GM12892 (cell line): ENCODE measurements at places on chromosomes 6 and 20.

- no peak for DNase-seq
Measured at GRCh38 chr20:53768329-53768728, 174.7 kb upstream of the ZNF217 start.

DNA sequence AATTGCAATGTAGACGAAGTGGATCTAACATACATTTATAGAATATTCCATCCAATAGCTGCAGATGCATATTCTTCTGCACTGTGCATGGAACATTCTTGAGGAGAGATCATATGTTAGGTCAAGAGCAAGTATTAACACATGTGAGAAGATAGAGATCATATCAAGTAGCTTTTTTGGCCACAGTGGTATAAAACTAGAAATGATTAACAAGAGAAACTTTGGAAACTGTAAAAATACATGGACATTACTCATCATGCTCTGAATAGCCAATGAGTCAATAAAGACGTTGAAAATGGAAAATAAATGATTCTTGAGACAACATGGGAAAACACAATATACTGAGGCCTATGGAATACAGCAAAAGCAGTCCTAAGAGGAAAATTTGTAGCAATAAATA is 94.2 kb downstream of the STXBP5 start:
- DNase-seq: no peak

DNA sequence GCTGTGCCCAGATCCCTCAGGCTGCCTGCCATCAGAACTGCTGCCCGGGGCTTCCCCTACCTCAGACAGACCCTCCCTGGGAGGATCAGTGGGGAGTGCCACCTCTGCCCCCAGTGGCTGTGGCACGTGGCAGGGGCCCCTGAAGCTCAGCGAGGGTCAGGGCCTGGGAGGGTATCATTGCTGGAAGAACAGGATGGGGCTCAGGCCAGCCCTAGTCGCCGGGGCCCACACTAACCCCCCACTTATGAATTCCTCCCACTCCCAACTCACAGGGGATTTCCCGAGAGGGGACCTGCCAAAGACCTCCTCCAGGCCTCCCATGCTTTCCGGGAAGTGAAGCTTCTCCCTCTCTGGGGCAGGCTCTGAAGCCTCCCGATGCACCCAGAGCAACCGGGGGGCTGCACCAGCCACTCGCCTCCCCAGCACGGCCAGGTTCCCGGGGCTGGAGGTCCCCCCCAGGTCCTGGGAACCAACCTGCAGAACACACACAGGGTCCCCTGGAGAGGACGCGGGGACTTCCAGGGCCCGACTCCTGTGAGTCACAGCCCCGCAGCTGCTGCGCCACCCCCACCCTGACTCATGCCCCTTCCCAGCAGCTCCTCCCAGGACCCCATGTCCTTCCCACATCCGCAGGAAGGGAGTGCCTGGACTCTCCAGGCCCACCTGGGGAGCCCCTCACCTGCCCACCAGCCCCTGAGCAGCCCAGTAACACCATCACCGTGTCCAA is 2.5 kb downstream of the TNFRSF6B start:
- DNase-seq: peak; percentile 68

GRCh38 chr6:110329714-110330436 is 28.3 kb downstream of the METTL24 start:
- no peak for DNase-seq

- DNase-seq: no peak
Measured at GRCh38 chr6:150745896-150746295, 119.6 kb upstream of the MTHFD1L start.

DNA sequence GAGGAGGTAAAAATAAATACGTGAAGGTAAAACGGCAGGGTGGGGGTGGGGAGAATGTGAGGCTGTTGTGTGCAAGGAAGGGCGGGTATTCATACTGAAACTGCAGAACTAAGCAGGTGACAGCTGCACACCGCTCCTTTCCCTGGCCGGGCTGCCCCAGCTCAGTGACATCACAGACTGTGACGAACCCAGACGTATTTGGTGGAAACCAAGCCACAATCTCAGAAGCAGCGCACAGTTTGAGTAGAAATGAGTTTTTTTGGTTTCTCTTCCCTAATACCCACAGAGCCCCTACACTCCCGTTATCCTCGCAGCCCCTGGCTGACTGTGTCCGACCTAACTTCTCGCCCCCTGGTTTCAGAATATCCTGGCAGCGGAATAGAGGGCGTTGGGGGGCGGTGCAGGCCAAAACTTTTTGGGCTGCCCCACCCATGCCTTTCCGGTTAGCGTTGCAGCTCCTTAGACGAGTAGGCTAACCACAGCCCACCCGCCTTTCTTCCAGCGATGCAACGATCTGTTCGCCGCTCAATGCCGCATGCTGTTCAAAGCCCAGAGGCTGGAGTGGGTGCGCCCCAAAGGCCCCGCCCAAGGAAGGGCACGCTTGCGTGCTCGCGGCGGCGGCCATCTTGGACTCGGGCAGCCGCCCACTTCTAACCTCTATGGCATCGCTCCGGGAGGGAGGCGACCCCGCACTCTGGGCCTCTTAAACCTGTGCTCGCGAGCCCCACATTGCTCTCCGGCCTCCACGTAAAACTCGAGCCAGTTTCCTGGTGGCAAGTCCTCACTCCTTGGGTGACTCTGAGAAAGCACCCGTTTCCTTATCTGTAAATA is 9.1 kb downstream of the BAK1 start:
- DNase-seq: peak; percentile 93

- DNase-seq: no peak
Measured at GRCh38 chr20:12068121-12068520, 150.4 kb downstream of the BTBD3 start.

DNA sequence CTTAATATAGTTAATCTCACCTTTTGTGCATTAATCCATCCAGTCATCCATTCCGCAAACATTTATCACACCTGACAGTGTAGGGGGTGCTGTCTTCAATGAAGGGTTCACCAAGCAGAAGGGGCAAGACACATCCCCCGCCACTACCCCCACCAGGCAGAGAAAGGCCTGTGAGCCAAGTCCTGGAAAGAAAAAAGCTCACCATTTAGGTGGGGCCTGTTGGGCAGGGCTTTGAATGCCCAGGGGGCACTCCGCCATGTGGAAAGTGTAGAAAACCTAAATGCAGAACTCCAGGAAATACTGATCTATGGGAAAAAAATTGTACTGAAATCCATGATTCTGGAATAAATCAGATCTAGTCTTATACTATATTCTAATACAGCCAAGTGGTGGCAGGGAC is 4.8 kb upstream of the STX16 start:
- no peak for DNase-seq

DNA sequence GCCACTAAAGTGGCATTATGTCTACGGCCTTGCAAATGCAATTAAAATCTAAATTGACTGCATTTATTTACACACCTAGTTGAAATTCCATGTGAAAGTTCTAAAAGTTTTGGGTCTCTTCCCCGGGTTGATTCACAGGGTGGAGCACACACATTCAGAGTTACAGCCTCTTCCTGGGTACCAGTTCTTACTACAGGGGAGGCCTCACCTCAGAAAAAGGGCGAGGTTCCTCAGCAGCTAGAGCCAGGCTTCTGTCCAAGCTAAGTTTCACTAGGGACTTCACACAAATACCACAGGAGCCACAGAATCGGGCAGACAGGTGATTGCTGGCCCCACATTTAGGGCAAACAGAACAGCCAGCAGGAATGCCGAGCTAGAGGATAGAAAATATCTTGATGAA is 52.7 kb downstream of the DZANK1 start:
- DNase-seq: no peak

GRCh38 chr6:6891949-6892461 is 215.8 kb upstream of the RREB1 start:
- DNase-seq: no peak

DNA sequence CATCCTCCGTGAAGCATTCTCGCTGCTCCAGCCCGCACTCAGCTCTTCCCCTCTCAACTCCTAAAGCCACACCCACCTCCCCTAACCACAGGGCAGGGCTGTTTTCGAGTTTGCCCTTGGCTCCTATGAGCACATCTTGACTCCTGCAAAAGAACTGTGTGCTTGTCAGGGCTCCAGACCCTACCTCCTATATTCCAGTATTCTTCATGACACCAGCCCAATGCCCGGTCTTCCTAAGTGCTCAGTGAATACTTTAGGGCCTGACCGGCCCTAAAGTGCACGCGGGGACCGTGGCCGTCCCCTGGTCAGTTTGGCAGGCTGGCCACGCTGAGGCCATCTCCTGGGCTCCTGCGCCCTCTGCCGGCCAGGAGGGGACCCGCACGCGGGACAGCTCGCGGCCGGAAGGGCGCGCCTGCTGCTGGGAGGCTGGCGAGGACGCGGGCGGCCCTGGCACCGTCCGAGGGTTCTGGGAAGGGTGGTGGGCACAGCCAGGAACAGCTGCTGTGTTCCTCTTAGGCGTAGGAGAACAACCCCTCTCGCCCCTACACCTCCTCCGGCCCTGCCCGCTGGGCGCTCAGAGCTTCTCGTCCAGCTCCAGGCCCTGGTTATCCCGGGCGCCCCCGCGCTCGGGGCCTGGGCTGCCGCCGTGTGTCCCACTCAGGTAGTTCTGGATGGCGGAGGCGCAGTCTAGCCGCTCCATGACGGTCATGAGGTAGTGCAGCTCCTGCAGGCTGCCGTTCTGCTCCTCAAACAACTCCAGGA is 11.0 kb downstream of the UNC5CL start:
- peak; percentile 86 for DNase-seq

GRCh38 chr6:113528111-113528510 is 329.0 kb upstream of the MARCKS start:
- no peak for DNase-seq

DNA sequence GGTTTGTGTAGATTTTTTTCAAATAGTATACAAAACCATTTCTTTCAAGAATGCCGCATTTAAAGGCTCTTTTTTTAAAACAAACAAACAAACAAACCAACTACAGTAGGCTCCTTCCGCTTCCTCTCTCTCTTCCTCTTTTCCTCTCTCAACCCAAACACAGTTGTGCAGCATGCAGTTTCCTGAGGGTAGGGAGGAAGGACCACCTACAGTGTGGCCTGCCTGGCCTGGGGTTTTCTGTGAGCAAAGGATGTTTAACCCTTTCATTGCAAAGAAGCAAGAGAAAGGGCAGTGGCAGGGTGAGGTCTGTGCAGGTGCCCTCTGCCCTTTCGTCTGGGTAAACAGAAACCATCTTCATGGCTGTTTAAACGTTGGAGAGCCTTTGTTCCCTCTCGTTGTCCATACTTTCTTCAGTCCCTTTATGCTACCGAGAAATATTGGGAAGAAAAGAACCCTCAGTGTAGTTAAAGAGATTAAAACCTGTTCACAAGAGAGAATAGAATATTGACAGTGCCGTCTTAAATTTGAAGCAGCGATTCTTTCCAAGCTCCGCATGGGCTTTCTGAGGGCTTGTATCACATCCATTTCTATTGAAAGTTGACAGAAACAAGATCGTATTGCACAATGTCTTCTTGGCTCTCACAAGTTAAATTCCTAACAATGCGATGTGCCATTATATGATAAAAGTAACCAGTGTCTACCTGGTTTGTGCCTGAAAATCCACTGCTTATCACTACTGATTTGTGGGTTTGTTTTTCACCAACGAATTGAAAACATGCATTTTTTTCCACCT is 215.5 kb upstream of the SNX9 start:
- no peak for DNase-seq

- no peak for DNase-seq
Measured at GRCh38 chr6:141452354-141452686, 680.4 kb upstream of the GJE1 start.

DNA sequence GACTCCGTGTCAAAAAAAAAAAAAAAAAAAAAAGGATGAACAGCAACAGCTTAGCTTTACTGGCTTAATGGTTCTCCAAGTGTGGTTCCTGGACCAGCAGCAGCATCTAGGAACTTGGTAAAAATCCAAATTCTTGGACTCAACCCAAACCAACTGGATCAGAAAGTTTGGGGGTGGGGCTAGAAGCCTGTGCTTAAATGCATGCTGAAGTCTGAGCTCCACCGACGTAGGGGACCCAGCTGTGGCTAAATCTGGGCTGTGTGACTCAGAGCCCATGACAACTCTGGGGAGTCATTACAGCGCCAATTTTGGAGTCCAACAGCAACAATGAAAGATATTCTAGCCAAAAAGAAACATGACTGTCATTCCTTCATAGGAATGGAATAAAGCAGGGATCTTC is 13.6 kb upstream of the CHD6 start:
- no peak for DNase-seq

- no peak for DNase-seq
Measured at GRCh38 chr6:11830105-11830504, 51.5 kb upstream of the ADTRP start.

- peak; percentile 10 for DNase-seq
Measured at GRCh38 chr20:14538433-14538832, 201.0 kb upstream of the FLRT3 start.

- DNase-seq: no peak
Measured at GRCh38 chr6:130598021-130598989, 228.9 kb upstream of the SMLR1 start.

GRCh38 chr20:58239216-58239615 is 10.8 kb upstream of the ANKRD60 start:
- DNase-seq: no peak

GRCh38 chr20:3340443-3340842 is 67.0 kb downstream of the DNAAF9 start:
- DNase-seq: no peak

DNA sequence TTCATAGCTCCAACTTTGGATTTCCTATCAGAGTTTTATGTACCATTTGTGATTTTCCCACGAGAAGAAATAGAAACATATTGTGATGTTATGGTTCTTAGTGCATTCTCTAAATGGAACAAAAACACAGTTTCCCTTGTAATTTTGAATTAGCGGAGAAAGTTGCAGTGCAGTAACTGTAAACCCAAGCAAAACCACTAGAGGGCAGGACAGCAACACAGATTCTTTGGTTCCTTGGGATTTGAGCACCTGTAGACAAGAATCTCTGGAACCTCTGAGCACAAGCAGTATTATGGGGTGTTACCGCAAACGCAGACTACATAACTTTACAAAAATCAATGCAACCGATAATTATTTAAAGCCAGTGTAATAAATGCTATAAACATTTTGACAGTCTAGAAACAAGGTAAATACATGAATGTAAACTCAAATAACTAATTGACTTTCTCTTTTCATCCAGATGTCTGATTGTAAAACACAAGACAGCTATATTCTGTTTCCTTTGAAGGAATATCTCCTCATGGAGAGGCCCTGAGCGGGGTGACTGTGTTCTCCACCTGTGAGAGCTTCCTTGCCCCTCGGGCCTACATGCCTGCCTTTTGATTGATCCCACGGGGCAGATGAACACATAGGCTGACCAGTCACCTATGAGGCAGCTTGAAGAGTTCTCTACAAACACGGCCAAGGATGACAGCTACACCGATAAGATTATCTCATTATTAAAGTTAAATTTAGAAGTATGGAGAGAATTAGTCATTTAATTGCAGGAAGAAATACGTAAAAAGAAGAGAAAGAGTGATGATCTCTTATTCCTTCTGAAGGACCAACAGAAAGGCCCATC is 67.5 kb upstream of the COL21A1 start:
- DNase-seq: no peak

DNA sequence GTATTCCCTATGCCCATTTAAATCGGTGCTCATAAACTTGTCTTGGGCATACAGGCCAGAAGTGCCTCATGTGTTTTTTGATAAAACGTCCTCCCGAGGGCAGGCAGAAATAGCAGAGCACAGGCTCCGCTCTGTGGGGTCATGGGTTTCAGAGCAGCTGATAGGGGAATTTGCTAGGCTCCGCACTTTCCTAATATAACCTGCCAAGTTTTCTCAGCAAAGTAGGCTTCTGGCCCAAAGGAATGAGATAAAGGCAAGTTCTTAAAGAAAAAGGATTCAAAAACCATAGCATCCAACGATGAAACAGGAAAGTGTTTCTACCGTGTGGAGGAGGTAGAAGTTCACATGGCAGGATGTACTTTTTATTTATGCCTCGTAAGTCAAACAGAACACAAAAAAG is 69.8 kb upstream of the RALGAPA2 start:
- DNase-seq: no peak
